ENCODE measurements at places on chromosomes 13 and 19.

- no peak for DNase-seq
Observed at GRCh38 chr19:3324405-3324856, 42.0 kb upstream of the NFIC start.

DNA sequence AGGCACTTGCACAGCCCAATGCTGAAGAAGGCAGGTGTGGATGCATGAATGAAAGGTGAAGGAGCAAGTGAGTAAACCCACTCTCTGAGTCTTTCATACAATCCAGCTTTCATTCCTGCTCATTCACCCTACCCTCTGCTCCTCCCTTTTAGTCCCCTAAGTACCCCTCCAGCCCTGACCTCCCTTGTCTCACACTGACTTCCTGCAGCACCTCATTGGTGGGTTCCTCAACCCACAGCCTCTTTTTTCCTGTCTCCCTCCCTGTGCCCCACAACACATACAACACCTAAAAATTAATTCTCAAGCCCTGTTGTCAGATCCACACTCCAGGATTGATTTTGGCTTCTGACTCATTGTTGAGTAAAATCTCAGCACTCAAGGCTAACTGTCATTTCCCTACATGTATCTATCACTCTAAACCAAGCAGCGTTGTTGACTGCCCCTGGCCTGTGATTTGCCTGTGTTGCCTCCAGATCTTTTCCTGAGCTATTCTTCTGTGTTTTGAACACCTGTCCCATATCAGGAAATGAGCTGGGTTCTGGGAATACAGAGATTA, 177.3 kb upstream of the SERP2 start:
- no peak for DNase-seq

DNA sequence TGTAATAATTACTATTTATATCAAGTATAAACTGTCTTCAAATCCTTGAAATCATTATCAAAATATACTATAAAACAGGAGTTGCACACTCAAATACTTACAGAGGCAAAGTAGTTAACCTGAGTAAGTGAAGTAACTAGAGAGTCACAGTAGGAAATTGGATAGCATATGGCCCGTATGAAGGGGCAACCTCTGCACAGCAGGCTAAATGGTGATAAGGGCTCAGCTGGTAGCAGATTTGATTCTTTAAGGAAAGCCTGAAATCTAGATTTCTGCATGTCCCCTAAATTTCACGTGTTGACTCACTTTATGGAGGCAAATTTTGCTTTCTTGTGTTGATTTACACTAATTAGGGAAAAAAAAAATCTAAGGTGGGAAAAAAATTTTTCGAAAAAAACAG, 46.4 kb downstream of the STOML3 start:
- DNase-seq: no peak

- DNase-seq: no peak
Observed at GRCh38 chr19:14059093-14059480, 2.8 kb downstream of the PALM3 start.

- no peak for DNase-seq
Observed at GRCh38 chr19:17488593-17489391, 18.5 kb downstream of the SLC27A1 start.

- no peak for DNase-seq
Observed at GRCh38 chr19:57026476-57026875, 93.3 kb upstream of the USP29 start.

DNA sequence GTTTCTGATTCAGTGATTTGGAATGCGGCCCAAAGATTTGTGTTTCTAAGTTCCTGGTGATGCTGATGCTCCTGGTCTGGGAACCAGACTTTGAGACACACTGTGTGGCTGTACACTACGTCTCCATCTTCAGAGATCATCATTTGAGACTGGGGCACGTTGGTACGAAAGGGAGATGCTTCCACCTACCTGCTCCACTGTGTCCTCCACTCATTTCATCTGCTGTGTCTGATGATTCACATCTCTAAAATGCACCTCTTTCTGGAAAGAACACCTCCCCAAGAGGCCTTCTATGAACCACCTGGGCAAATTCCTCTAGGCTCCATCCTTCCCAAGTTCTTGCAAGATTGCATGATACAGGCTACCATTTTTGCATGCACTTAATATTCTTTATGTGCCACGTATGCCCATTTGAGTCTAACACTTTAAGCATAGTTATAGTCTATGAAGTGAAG, 58.6 kb downstream of the ERCC5 start:
- DNase-seq: no peak

DNA sequence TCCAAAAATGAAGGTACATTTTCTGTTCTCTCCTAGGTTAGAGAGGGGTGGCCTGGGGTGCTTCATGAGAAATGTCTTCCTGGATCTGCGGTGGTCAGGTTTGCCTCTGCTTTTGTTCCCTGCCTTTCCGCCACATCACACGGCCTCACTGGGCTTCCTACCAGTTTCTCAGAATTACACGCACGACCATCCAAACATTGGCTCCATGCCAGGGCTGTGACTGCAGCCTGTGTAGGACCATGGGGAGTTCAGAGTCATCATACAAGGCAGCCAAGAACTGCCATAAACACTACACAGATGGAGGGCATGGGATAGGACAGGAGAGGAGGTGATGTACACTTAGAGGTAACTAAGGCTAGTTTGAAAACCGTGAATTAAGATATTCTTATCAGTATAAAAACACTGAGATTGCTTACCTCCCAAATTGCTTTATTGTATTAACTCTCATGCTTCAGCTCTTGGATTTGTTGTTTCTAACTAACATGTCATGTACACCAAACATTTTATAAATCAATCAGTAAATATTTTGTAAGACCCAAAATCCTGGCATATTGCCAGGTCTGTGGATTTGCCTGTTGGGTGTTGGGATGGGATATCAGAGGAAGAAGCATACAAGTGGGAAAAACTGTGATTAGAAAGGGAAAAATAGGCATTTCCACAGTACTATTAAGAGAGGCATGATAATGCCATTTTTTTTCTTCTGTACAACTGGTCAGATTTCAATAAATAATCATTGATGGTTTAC, 45.2 kb downstream of the CDADC1 start:
- no peak for DNase-seq

GRCh38 chr13:53311561-53311960, 282.9 kb downstream of the OLFM4 start:
- no peak for DNase-seq

DNA sequence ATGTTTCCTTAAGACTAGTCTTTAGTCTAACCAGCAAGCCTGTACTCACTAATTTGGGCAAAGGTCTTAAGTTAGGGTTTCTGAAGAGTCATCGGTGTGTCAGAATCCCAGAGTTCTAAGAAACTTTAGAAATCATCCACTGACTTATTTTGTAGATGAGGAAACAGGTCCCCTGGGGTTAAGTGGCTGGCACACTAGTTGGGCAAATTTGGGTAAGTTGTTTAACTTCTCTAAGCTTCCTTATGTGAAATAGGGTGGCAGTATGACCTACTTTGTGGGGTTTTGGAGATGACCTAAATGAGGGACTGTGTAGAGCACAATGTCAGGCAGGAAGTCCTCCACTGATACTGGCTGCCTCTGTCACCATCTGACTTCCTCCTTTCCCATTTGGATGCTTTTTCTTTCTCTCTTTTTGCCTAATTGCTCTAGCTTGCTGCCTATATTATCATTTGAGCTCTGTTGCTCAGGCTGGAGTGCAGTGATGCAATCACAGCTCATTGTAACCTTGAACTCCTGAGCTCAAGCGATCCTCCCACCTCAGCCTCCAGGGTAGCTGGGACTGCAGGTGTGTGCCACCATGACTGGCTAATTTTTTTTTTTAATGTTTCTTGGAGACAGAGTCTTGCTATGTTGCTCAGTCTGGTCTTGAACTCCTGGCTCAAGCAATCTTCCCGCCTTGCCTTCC, 2.3 kb downstream of the ADGRE3 start:
- DNase-seq: no peak

DNA sequence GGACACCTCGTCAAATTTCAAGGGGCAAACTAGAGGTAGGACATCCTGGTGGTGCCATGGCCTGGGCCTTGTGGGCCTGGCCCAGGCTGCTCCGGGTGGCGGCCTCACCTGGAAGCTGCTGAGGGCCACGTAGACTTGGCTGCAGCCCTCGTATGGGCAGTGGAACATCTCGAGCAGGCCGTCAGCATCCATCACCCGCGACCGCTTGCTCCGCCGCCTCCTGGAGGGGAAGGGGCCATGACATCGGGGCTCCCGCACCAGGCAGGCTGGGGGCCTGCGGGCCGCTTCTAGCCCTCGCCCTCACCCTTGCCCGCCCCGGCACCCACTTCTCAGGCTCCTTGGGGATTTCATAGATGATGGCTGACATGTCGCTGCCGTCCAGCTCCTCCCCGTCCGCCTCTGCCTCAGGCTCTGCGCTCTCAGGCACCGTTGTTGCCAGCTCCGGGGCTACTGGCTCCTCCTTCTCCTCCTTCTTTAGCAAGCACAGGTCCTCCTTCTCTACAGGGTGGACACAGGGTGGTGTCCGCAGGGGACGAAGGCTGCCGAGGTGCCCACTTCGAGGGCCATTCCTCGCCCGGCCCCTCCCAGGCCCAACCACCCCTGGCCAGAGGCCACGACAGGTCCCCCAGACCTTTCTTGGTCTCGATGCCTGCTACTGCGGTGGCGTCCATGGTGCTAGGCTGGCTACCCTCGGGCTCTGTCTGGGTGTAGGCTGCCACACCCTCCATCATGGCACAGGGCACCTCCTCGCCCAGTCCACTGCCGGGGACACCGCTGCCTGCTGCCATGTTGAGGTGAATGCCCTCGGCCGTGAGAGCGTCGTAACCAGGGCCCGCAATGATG, 6.0 kb upstream of the ELAVL3 start:
- DNase-seq: no peak

- DNase-seq: peak; percentile 42
Observed at GRCh38 chr13:42041684-42042035, 6.8 kb upstream of the DGKH start.

All from HS-27A (cell line).